Activated naive CD4-positive, alpha-beta T cell treated with anti-CD3 and anti-CD28 coated beads, Interleukin-2, amount 50 U/mL, for 16 hours (primary cell): ENCODE measurements at places on chromosomes 6 and 20.

DNA sequence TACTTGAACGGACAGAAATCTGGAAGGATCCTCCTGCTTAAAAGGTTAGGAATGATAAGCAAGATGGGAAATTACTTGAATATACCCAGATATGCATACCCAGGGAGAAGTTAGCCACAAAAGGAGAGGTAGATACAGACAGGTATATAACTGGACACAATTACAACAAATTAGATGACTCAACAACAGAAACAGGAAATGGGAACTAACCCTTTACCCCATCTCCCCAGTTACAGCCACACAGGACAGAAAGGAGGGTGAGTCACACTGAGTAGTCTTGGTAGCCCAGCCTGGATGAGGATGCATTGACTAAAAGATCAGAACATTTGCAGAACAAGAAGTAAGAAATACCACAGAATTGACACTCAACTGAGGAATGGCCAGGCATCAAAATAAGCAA is 61.2 kb downstream of the C6orf52 start:
- DNase-seq = no peak

GRCh38 chr20:3658716-3659491 is 4.3 kb downstream of the GFRA4 start:
- no peak for DNase-seq

DNA sequence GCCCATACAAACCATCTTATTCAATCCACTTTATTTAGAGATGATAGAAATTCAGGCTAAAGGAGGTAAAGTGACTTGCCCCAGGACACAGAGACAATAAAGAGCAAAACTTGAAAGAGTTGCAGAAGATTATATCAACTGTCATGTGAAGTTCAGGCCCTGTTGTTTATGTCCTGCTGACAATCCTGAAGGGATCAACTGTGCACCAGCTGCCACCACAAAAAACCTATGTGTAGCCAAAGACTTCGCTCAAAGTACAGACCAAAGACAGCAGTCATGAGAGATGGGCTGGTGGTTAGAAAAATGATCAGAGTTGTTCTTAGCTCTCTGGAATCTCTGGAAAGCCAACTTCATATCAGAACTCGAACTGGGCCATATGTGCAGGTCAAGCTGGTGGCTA is 16.0 kb upstream of the CITED2 start:
- no peak for DNase-seq

DNA sequence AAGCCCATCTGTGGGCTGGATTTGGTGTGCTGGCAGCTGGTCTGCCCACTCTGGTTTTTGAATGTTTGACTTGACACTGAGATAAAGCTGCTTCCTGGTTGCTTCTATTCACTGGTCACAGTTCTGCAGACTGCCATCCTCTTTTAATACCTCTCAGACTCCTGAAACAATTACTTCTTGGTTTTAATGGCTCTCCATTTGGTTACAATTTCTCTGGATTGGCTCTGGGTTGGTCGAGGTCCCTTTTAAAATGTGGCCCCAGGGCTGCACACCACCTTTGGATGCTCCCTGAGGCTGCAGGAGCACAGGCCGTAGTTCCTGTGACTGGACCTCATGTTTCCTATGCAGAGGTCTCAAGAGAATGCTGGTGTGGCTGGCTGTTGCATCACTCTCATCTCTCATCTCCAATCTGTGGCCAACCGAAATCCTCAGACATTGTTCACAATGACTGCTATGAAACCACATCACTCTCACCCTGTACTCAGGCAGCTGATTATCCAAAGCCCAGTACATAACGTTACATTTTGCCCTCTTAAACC is 98.5 kb downstream of the INSM1 start:
- DNase-seq = no peak

- no peak for DNase-seq
Measured at GRCh38 chr6:38567436-38567835, 72.3 kb downstream of the BTBD9 start.

GRCh38 chr6:134261766-134262165 is 56.1 kb downstream of the SGK1 start:
- DNase-seq = no peak

- no peak for DNase-seq
Measured at GRCh38 chr20:51350941-51351631, 191.4 kb downstream of the NFATC2 start.

DNA sequence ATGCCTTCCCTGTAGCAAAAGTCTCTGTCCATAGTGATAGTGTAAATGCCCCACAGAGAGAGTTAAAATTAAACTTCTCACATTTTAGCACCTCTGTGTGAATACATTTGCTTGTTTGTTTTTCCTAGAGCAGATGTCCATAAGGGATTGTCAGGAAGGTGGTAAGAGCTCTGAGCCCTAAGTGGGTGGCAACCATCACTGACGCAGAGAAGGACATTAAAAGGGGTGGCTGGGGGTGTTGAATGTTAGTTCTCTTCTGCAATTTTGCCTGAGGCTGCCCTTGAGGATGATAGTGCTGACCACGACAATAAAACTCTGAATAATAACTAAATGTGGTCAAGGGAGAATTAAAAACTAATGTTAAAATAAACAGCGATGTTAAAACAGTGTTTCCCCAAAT is 174.3 kb upstream of the ID4 start:
- no peak for DNase-seq

DNA sequence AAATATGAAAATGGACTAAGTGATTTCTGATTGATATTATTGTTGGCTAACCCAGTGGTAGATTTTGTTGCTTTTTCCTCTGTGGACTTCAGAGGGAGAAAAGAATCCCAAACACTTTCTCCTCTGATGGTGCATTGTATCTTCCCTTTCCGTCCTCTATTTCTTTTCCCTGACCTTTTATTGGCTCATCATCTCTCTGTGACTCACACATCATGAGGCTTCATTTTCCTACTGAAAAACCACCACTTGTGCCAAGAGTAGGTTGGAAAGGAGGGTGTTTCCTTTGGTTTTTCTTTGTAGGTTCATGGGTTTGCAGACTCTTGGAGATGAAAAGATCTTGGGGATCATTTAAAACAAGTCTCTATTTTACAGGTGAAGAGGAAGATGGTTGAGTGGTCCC is 311.7 kb upstream of the JAG1 start:
- no peak for DNase-seq

DNA sequence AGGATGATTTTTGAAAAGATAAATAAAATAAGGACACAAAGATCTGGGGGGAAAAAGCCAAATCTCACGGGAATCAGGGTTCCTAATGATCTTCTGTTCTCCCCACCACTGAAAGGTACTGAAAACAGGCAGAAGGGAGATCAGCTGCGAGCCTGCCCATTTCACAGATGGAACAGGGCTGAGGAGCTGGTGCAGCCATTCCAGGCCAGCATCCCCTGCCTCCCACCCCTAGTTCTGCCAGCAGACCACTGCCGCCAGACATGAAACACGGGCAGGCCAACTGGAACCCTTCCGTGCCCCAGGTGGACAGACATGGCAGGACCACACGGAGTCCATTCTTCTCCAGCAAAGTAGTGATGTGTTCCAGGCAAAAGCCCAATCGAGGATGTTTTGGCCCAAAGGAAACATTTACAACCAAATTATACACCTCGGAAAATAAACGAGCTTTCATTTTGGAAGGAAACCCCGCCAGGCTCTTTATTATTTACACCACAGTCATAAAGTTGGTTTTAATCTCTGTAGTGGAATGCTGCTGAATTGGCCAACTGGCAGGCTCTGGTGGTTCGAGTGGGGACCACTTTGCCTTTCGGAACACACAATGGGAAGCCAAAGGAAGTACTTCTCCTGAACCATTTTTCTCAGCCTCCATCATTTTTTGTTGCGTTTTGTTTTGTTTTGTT is 28.2 kb downstream of the ISM1 start:
- no peak for DNase-seq

DNA sequence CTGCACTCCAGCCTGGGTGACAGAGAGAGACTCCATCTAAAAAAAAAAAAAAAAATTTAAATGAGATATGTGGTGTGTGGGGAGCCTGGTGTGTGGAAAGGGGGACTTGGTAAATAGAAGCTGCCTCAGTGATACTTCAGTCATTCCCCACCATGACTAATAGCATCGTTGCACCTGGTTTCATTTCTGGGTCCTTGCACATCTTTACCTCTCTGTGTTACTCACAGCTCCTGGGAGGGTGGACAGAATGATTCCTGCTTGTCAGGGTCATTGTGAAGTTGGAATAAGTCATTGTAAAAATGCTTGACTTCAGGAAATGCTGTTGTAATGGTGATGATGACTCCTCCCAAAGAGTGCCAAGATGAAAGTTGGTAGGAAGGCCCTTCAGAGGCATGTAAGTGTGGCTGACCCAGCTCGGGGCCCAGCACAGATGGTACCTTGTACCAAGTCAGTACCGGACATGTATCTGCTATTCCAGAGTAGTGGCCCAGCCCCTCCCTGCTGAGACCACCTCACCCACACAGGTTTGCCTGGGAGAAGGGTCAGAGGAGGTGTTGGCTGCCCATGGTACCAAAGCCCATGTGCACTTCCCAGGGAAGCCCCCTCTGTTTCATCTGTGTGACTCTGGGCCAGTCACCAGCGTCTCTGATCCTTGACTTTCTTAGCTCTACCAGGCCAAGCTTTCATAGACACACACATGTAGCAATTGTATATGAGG is 48.4 kb downstream of the PLAGL2 start:
- no peak for DNase-seq

DNA sequence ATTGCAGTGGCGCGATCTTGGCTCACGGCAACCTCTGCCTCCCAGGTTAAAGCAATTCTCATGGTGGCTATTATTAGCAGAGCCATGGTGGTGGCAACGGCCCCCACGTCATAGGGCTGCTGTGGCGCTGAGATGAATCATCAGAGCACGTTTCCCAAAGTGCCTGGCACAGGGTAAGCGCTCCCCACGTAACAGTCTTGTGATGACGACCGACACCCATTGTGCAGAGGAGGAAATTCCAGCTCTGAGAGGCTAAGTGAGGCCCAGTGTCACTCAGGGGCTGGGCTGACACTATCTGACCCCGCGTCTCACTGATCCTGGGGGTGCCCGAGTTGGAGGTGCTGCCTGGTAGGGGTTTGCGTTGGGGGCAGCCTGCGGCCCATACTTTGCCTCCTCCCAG is 16.2 kb downstream of the SUN5 start:
- no peak for DNase-seq

- DNase-seq = no peak
Measured at GRCh38 chr6:129704708-129705107, 5.3 kb downstream of the ARHGAP18 start.

- DNase-seq = peak; percentile 33
Measured at GRCh38 chr6:15417811-15418210, 171.9 kb downstream of the JARID2 start.

- DNase-seq = no peak
Measured at GRCh38 chr20:59568509-59569024, 35.8 kb upstream of the PHACTR3 start.

GRCh38 chr6:33817489-33817888 is 13.7 kb upstream of the MLN start:
- DNase-seq = no peak

- no peak for DNase-seq
Measured at GRCh38 chr6:121614115-121614514, 178.7 kb downstream of the GJA1 start.

DNA sequence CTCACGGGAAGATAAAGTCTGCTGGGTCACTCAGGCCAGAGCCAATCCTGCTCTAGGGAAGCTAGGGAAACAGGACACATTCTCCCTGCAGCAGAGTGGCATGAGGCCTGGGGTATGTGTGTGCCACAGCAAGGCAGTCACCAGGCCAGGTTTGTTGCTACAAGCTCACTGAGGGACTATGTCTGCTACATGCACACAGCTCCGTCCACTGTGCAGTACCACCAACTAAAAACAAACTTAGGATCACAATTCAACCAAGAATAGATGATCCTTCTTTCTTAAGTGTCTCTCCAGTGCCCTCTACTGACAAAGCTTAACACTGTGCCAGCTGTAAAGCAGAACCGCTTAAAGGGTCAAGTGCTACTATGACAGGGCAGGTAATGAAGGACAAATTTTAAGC is 192.5 kb downstream of the PTPRK start:
- DNase-seq = peak; percentile 20

- no peak for DNase-seq
Measured at GRCh38 chr6:137290601-137291261, 71.5 kb upstream of the IFNGR1 start.

DNA sequence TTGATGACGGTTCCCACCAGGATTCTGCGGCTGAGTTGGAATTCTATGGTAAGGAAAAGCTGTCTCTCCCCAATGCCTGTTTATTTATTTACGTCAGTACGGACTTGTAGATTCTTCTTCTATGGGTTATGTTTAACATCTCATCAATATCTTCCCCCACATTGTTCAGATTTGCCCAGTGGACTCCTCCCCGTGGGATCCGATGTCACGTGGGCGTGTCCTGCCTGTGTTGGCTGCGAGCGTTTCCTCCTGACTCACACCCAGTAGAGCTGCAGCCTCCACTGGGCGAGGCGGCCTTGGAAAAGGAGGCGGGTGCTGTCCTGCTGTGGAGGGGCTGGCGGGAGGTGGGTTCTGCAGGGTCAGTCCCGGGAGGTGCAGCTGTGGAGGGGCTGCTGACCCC is 46.8 kb upstream of the SLCO4A1 start:
- DNase-seq = no peak
